ENCODE measurements at places on chromosomes 3 and 15.
A peak's percentile ranks its signal among the peaks of the same experiment; 100 is the strongest.

DNA sequence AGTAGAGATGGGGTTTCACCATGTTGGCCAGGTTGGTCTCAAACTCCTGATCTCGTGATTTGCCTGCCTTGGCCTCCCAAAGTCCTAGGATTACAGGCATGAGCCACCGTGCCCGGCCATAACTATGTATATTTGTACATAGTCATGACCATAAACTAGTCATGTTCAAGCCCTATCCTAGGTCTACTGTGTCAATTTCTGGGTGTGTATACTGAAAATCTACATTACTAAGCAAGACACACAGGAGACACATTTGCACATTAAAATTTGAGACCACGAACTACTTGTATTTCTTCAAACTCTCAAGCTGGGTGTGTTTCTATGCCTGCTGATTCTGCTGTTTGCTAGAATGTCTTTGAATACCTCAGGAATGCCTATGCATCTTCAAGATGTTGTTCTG lies 451.3 kb upstream of the MCTP2 start:
- DNase-seq, result no peak

DNA sequence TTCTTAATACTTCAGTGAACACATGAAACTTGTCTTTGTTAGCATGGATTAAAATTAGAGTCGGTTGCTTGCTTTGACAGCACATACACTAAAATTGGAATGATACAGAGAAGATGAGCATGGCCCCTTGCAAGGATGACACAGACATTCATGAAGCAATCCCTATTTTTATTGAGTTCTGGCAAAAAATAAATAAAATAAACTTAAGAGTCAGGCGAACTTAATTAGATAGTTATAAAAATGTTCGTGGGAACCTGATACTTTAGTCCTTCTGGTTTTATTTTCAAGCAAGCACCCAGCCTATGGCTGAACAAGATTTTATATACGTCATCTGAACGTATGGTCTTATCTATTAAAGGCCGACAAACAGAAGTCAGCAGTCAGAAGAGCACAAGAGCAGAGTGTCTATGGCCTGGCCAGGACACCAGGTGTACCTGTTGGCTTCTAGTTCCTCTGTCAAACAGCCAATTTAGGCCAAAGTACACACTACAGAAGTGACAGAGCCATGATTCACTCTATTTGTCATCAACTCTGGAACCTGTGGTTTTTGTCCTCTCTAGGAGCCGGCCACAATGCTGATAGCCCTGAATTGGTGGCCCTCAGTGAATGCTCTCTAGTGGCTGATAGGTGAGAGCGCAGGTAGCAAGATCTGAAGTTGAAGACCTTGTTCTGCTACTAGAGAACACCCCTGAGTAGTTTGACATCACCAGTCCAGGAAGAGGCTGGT lies 64.3 kb downstream of the LEO1 start:
- DNase-seq, result peak; percentile 81

DNA sequence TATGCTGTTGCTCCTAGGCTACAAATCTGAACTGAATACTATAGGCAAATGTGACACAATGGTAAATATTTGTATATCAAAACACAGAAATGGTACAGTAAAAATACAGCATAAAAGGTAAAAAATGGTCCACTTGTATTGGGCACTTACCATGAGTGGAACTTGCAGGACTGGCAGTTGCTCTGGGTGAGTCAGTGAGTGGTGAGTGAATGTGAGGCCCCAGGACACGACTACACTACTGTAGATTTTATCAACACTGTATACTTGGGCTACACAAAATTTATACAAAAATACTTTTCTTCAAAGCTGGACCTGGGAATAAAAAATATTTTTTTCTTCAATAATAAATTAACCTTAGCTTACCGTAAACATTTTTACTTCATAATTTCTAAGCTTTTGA lies 41.6 kb upstream of the DUT start:
- no peak for DNase-seq

DNA sequence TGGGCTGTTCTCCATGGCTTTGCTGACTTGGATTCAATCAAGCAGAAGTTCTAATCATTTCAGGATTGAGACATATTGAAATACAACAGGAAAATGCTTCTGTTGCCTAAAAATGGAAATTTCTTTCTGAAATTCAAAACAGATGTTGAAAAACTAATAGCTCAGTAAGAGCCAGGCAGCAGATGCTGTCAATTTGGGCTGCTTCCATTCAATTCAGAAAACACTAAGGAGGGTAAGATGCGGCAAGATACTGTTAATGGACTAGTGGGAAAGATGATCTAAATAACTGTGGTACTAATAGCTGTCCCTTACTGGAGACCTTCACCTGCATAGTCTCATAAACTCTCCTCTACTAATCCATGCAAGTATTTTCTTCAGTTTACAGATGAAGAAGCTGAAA lies 53.5 kb downstream of the DGKG start:
- DNase-seq, result no peak

DNA sequence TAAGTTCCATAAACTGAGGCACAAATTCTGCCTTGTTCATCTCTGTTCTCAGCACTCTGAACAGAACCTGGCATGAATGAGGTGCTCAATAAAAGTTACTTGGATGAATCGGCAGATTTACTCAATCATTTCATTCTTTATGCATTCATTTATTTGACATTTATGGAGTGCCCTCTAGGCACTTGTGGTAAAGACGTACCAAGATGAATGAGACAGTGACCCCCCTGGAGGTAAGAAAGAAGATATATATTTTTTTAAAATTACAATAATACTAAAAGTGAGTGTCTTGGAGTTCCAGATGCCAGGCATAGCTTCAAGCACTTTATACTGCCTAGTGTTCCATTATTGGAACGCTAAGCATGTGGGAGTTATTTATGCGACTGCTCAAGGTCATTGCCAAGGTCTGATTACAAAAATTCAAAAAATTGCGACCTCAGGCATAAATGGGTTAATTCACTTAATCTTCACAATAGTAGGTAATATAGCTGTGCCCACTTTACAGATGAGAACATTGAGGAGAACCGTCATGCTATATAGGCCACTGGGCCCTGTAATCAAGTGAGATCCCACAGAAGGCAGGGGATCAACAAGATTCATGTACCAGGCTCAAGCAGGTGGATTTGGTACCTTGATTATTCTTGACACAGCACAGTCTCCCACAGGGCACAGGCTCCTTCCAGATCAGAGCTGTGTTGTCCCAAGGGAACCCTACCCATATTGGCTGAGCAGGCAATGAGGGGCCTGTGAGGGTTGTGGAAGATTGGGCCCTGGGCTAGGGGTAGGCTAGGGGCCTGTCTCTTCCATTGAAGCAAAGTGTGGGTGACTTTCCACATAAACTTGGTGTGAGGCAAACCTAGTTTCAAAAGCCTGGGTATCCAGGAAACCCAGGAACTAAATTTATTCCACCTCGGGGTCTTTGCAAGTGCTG lies 10.7 kb downstream of the XIRP1 start:
- DNase-seq, result no peak

GRCh38 chr3:112530573-112530972 lies 31.2 kb downstream of the ATG3 start:
- no peak for DNase-seq

GRCh38 chr3:13044496-13045240 lies 28.6 kb downstream of the IQSEC1 start:
- DNase-seq, result no peak

GRCh38 chr3:132211896-132212295 lies 105.3 kb upstream of the ACP3 start:
- no peak for DNase-seq

- DNase-seq, result no peak
These were observed 160.5 kb downstream of the GREM1 start for GRCh38 chr15:32878342-32878741.

Data from hepatocyte (in vitro differentiated cells).